ENCODE measurements at places on chromosomes 6 and 20.

- DNase-seq, result no peak
Observed at GRCh38 chr6:111683749-111684267, 78.1 kb upstream of the TRAF3IP2 start.

- no peak for DNase-seq
Observed at GRCh38 chr20:38092260-38092857, 58.8 kb downstream of the RPRD1B start.

- DNase-seq, result no peak
Observed at GRCh38 chr20:38219006-38219950, 41.3 kb downstream of the KIAA1755 start.

DNA sequence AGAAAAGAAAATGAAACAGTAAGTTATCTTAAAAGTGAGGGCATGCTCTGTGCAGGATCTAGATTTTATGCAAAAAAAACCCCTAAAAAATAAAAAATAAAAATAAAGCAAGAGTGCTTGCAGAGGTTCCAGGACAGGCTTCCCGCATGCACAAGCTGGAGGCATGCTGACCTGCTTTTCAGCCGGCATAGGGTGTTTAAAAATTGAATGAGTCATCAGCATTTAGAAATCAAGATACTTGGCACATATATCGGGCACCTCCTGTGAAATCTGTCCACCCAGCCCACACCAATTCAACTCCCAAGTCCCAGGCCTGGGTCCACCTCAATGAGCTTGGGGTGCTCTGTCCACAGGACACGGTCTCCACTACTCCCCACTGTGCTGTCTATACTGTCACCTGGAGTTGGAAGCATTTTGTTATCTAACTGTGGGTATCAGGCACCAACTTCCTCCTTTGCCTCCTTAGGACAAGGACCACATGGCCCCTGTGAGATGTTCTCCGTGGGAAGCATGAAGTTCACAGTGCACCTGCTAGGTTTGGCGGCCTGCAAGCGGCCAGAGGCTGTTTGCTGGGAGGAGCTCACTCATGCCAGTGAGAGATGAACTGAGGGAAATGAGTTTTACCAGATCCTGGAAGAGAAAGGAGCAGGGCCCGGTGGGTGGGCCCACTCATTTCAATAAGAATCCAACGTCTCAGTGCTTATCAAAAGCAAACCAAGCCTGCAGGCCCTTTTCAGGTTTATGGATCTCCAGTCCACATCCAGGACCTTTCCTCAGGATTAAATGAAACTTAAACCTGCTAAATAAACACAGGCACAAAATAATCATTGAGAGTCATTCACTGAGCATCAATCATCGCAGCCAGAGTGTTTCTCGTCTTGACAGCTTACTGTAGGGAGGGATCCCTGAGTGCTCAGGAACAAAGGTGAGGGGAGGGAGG lies 121.1 kb downstream of the FOXA2 start:
- no peak for DNase-seq

GRCh38 chr20:23370873-23371272 lies 8.9 kb downstream of the GZF1 start:
- DNase-seq, result no peak

DNA sequence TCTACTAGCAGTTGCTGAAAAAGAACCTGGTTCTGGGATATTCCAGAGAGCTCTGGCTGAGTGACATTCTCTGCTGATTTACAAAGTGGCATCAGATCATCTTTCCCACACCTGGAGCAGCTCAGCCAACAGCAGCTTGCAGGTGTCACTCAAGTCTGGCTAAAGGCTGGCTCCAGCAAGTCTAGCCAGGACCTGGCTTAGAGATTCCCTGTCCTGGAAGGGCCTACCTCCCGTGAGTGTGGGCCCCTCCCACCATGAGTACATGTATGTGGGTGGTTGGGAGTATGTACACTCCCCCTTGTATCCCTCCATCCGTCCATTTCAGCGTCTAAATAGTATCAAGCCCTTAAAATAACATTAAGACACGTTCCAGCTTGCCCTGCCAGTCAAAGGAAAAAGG lies 539.3 kb upstream of the ID4 start:
- DNase-seq, result no peak

DNA sequence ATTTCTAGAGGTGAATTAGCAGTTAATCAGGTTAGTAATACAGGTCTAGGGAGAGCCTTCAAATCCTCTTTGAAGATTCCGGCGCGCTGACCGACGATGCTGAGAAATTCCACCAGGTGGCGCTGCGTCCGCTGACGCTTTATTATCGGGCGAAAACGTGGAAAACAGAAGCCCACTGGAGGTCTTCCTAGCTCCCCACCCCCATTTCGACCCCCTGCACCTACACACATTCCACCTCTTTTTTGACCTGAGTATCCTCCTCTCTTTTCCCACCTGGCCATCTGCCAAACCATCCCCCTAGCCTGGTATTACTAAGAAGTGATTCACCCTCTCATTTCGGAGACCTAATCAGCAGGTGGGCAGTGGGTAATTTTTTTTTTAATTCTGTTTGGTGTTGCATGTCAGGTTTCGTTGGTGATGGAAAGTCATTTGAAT lies 65.4 kb upstream of the RIN2 start:
- no peak for DNase-seq

DNA sequence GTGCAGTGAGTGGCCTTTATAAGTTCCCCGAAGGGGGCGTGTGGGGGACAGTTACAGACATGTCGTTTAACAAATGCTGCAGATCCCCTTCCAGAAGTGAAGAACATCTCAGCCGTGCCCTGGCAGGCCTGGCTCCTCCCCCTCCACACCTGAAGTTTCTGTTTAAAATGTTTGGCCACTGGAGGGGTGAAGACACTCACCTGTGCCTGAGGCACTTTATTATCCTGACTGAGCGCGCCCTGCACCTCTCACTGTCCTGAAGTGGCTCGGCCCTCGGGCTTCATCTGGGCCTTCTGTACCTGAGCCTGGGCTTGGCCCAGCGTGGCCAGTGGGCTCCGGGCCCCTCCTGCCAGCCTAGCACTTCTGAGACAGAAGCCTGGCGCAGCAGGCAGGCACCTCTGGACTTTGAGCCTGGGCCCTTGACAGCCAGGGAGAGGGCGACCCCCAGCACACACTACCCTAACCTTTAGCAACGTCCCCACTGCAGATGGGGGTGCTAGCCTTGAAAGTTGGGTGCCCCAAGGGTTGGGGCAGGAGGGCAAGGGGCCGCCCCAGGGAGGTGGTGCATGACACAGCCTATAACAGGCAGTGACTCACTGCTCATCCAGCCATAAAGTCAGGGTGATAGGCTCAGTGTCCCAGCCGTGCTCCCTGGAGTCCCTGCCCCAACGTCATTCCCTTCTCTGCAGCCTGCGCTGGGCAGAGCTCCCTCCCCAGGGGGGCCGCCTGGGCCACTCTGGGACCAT lies 13.6 kb upstream of the GATA5 start:
- DNase-seq, result no peak

DNA sequence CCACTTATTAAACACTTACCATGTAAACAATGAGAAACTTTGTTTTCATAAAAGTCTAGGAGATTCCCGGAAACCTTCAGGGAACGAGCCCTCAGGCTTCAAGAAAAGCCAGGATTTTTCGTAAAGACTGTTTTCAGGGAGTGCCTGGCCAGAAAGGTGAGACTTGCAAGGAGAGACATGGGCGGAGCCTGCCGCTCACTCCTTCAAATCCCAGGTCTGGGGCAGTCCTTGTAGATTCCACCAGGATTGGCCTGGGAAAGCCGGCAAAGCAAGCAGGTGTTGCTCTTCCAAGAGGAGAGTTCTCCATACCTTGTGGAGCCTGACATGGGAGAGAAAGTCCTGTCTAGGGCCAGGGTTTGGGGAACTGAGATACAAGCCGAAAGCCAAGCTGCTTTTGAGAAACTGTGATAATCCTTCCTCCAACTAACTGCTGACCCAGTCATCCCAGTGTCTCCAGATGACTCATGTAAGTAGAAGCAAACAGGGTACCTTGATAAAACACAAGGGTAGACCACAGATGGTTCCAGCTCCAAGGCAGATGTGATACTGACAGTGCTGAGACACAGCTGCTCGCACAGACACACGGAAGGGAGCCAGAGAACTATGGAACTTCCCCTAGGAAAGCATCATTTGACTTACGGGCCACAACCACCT lies 69.4 kb upstream of the NAA20 start:
- DNase-seq, result no peak

- DNase-seq, result no peak
Observed at GRCh38 chr6:158938811-158939254, 61.2 kb downstream of the RSPH3 start.

DNA sequence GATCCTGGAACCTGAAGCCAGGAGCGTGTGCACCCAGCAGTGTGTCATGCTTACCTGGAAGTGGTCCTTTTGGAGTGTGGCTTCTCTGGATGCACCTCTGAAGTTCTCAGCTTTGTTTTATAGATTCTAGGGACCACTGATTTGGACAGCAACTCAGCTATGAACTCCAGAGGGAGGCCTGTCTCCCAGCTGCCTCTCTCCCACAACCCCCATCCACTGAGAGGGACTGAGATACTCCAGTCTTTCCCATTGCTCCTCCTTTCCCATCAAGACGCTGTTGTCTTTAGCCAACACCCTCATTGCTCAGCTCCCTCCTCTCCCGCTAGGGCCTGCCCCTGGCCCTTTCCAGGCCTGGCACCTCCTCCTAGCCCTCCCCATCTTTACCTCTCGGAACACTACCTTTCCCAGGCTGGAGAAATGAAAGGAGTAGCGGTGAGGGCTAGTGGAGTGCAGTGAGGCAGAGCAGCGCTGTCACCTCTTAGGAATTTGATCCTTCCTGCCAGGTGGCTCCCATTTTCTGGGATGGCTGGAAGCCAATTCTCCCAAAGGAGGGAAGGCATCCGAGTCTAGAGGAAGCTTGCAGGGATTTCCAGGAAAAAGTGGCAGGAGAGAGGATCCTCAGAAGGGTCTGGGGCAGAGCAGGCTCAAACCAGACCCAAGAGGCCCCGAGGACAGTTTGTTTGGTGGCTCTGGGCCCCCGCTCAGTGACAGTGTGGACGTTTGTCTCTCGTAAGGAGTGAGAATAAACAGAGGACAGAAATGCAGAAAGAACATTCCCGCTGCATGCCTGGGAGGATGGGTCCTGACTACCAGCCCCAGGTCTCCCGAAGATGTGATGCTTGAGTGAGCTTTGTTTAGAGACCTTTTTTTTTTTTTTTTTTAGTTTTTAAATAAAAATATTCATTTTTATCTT lies at the start of gene LRRN4:
TSS of gene LRRN4 (minus strand) at position 285 of the 913 bp plus-strand sequence. CDS start 1,261 bp downstream, outside the sequence.
- DNase-seq, result no peak

- no peak for DNase-seq
Observed at GRCh38 chr20:17673084-17673483, 9.0 kb downstream of the RRBP1 start.

GRCh38 chr6:139640448-139640847 lies 266.0 kb upstream of the CITED2 start:
- DNase-seq, result no peak

DNA sequence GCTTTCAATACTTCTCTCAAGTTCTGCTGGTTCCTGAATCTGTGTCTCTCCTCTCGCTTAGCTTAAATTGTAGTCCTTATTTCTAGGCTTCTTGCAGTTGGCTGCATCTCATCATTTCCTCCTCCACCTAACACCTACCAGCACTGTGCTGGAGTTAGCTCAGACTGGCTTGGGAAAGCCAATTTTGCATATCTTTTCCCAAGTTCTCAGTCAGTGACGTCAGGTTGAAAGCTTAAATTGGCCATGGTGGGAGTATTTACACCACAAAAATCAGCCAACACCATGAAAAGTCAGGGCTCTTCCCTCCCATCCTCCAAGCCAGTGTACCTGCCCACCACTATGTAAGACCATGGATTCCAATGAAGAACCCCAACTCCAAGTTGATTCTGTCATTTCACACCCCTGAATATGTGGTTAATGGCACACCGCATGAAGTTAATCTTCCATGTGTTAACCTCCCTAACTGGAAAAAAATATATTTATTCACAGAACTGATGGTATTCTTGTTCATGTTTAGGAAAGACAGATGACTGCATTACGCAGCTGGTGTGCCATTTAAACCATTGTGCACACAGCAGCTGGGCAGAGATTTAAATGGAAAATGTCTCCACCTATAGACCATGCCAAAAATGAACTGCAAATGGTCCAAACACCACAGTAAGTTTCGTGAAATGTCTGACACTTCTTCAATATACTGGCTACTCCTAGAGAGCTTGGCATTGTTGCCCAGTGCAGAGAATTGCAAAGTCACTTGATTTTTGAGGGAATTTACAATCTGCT lies 274.1 kb upstream of the MAP3K7 start:
- no peak for DNase-seq

- no peak for DNase-seq
Observed at GRCh38 chr20:16240355-16240754, 332.9 kb downstream of the KIF16B start.

GRCh38 chr20:1935696-1936366 lies 40.6 kb downstream of the SIRPA start:
- no peak for DNase-seq

DNA sequence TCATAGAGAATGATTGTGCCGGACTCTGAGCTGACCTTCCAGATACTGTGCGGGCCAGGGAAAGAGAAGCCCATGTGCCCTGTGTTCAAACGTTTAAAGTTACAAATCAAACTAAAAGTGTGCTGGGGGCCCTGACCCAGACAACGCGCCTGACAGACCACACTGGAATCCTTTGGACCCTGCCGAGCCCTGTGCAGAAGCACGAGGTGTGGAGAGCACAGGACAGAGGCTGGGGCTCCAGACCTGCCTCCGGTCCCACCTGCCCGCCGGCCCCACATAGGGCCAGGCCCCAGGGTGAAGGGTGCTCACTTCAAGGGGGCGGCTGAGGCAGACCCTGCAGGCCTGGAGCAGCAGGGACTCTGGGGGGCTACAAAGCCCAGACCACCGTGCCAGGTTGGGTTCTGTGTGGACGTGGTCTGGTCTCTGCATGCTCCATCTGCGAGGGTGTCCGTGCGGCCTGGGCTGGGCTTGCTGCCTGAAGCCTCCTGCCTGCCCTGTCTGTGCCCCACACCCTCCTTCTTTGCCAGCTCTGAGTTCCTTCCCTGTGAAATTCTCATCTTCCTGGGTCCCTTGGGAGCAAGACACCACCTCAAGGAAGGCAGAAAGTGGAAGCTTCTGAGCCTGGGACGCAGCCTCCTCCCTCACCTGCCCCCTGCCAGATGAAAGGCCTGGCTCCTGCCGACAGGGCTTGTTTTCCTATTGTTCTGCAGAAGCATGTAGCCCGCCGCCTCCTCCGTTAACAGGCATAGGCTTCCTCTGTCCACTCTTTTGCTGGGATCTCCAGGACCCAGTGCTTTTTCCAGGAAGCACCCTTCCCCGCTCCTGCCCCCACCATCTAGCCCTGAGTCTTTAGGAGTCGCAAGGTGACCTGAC lies 186.2 kb downstream of the ERMARD start:
- no peak for DNase-seq

GRCh38 chr6:142274656-142275055 lies 27.2 kb upstream of the ADGRG6 start:
- DNase-seq, result no peak

GRCh38 chr6:31797588-31797987 lies 2.0 kb upstream of the VARS1 start:
- DNase-seq, result no peak

DNA sequence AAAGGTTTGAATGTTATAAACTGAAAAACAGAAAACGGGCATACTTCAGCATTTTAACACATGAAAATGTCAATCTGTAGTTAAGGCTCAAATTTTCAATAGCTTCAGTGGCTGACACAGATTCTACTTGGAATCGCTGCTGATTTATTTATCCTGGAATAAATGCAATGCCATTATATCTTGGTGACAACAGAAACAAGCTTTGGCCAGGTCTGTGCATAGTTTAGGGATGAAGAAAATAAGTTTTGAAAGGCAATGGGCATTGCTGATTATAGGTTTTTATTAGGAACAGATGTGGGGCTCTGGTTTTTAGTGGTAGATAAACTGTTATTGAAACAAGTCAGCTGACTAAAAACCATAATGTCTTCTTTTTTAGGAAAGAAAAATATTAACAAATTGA lies 96.8 kb upstream of the SOX4 start:
- DNase-seq, result no peak

Measured in cortex of kidney (tissue), 1 donor.